ENCODE measurements at places on chromosomes 13 and 19.
A peak's percentile ranks its signal among the peaks of the same experiment; 100 is the strongest.

GRCh38 chr13:39684531-39685137 is 29.2 kb downstream of the COG6 start:
- DNase-seq = peak; percentile 39

DNA sequence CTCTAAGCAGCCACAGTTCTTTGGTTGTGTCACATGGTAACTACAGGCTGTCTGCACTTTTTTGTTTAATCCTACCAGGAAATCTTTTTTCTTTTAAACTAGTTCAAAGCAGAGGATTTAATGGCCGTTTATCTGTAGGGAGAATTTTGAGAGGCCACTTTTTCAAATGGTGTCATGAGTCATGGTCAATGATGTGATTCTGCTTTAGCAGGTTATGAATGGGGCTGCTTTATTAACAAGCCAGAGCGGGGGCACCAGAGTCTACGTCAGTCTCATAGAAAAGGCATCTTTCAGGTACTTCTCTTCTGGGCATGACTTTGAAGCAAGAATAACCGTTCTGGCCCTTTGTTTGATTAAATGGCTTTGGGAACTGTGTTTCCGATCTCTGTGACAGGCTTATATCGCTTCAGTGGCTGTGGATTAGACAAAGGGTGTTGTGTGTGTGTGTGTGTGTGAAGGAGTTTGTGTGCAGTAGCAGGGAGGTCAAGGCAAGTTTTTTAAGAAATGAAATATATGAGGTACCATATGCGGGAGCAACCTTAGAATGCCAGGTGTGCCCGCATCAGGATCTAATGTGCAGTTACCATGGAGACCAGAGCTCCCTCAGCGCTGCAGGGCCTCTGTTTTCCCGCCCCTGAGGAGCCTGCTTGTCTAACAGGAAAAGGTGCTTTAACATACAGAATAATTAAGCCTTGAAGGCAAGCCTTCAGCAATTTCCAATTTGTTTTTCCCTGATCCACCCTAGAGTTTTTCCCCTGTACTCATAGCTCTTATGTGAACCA is 120.5 kb downstream of the KATNAL1 start:
- DNase-seq = no peak

DNA sequence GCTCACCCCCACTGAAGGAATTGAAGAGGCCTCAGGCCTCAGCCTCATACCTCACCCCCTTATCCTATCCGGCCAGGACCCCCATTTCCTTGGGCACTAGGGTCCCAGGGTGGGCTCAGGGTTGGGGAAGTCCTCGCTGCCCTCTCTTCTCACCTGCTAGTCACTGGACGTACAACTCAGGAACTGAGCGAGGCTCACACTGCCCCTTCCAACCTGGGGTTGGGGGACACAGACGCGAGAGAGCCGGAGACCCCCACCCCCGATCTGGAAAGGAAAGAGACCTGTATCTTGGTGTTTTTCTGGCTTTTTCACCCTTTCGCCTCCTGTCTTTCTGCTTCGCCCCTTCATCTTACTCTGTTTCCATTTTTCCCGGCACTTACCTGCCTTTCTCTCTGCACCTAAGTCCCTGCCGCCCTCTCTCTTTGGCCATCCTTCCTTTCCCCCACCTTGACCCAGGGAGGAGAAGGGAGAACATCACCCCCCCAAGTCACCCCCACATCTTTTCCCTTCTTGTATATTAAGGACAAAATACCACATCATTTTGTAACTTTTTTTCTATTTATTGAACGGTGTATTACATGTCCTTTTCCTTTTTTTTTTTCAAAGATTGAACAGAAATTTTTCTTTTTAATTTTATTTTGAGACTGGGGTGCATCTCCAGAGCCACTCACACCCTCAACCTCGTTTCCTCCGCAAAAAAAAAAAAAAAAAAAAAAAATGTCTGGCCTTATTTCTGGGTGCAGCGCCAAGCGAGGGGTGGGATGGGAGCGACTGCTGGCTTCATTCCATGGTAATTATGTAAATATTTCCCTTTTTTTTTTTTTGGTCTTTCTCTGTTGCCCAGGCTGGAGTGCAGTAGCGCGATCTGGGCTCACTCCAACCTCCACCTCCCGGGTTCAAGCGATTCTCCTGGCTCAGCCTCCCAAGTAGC is 36.6 kb downstream of the ZSWIM4 start:
- DNase-seq = no peak

DNA sequence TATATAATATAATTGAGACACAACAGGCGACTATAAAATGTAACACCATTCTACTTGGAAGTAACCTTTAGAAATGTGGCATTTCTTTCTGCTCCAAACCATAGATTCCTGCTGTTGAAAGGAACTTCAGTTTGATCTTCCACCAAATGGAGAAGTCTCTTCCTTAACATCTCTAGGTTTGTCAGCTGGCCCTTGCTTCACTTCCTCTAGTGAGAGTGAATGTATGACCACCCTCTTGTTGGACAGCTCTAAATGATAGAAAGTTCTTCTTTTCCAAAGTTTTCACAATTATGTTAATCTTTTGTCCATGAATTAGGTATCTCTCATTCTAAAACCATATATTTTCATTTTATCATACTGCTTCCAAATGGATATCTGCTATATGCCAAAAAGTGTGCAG is 13.8 kb upstream of the COG6 start:
- DNase-seq = no peak

DNA sequence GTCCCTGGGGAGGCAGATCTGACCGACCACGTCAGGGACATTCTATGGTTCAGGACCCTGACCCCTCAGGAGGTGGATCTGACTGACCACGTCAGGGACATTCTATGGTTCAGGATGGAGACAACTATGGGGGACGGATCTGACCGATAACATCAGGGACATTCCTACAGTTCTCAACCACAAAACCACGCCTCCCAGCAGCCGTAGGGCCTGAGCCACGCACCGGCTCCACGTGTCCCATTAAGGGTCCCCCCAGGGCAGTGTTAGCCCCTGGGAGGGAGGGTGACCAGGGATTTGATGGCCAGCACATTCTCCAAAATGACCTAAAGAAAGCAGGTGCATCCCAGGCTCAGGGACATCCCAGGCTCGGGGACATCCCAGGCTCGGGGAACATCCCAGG is 49.0 kb upstream of the C13orf46 start:
- no peak for DNase-seq

GRCh38 chr19:51163257-51163656 is 21.2 kb downstream of the SIGLEC7 start:
- no peak for DNase-seq

DNA sequence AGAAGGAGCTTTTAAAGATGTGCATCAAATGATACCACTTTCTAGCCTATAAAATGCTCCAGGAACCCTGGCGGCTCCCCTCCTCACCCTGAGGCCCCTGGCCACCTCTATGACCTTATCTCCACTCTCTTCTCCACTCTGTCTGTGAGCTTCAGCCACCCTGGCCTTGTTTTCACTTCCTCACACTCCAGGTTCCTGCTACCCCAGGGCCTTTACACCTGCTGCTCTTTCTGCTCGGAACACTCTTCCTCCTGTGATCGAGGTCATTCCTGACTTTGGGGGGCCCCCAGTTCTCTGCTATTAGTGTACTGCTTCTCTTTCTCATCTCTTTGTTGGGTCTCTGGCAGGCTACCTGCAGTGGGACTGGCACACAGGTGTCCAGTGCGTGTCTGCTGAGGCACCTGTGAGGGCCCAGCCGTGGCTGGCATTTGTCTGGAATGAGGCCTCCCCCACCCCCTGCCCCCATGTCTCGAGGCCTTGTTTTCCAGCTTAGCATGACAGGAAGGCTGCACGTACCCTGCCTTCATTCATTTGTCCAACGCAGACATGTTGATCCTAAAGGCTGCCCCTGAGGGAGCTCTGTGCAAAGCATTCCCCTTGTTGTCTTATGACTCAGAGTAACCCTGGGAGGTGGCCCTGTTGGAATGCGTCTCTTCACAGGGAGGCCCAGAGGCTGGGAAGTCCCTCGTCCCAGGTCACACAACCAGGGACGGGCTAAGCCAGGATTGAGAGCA is 2.3 kb downstream of the DDA1 start:
- peak; percentile 62 for DNase-seq

DNA sequence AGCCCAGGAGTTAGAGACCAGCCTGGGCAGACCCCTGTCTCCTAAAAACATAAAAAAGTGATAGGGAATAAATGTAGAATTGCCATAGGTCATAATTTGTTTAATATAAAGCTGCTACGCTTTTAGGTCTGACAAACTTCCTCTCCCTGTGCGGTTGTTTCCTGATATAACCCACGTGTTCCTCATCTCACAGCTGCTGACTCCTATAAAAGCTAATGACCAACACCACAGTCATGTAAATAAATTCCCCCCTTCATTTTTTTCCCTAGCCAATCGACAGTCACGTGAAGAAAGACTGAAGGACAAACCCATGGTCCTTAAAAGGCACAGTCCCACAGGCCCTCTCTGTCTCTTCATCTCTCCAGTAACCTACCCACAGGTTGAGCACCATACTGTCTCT is 27.5 kb downstream of the ZNF266 start:
- DNase-seq = peak; percentile 1

- no peak for DNase-seq
Observed at GRCh38 chr19:19303411-19303810, 16.9 kb downstream of the SUGP1 start.

DNA sequence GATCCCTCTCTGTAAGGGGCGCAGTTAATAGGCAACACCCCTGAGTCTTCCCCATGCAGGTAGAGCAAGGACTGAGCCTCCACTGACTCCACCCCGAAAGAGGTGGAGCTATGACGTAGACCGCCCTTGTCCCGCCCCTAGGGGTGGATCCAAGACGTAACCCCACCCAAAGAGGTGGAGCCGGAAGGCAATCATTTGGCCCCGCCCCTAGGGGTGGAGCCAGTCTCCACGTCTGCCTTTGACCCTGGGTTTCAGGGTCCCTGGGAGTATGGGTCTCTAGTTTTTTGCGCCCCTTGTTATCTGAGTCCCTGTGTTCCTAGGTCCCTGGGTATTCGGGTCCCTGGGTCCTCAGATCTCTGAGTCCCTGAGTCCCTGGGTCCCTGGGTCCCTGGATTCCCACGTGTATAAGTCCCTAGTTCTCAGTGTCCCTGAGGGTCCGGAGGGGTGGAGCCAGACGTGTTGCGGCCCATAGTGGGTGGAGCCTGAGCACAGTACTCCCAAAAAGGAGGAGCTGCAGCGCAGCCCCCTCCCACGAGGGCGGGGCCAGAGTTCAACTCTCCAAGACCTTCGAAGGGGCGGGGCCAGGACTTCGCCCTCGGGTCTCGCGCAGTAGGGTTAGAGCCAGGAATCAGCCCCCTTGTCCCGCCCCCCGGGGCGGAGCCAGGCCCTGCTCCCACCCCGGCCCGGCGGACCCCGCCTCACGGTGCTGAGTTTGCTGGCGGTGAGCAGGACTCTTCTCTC is 5.3 kb downstream of the DENND1C start:
- peak; percentile 4 for DNase-seq

DNA sequence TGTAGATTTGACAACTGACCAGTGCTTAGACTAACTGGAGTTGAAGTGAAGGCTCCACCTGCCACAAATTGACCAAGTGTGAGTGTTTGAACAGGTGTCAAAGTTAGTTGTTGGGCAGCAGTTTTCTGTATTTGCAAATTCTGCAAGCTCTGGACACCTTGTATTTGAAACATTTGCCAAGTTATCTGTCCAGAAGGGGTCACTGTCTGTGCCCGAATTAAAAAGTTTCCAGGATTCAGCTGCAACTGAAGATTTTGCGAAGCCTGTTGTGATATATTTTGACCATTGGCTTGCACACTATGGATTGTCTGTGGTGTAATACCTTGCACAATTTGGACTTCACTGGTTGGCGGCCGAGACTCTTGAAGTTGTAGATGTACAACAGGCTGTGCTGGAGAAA is 1690.7 kb downstream of the SLITRK5 start:
- DNase-seq = no peak

DNA sequence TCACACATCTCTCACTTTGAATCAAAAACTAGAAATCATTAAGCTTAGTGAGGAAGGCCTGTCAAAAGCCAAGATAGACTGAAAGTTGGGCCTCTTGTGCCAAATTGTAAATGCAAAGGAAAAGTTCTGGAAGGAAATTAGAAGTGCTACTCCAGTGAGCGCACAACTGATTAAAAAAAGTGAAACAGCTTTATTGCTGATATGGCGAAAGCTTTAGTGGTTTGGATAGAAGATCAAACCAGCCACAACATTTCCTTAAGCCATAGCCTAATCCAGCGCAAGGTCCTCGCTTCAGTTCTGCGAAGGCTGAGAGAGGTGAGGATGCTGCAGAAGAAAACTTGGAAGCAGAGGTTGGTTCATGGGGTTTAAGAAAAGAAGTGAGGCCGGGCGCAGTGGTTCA is 7.6 kb downstream of the PCCA start:
- no peak for DNase-seq

- DNase-seq = no peak
Observed at GRCh38 chr19:18435842-18436670, 1.9 kb downstream of the ISYNA1 start.

DNA sequence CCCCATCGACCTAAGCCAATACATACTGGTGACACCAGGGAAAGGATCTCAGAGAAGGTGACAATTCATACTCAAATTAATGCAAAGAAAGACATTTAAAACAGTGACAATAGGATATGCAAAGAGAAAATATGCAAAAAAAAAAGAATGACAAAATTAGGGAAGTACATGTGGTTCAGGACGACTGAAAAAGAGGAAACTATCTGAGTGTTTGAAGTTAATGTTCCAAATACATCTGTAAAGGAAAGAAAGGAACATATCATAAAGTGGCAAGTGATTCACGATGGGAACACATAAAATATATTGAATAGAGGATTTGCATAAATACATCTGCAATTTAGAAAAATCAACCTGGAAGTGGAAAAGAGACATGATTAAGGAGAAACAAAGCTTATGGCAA is 441.4 kb downstream of the SLITRK5 start:
- DNase-seq = no peak

DNA sequence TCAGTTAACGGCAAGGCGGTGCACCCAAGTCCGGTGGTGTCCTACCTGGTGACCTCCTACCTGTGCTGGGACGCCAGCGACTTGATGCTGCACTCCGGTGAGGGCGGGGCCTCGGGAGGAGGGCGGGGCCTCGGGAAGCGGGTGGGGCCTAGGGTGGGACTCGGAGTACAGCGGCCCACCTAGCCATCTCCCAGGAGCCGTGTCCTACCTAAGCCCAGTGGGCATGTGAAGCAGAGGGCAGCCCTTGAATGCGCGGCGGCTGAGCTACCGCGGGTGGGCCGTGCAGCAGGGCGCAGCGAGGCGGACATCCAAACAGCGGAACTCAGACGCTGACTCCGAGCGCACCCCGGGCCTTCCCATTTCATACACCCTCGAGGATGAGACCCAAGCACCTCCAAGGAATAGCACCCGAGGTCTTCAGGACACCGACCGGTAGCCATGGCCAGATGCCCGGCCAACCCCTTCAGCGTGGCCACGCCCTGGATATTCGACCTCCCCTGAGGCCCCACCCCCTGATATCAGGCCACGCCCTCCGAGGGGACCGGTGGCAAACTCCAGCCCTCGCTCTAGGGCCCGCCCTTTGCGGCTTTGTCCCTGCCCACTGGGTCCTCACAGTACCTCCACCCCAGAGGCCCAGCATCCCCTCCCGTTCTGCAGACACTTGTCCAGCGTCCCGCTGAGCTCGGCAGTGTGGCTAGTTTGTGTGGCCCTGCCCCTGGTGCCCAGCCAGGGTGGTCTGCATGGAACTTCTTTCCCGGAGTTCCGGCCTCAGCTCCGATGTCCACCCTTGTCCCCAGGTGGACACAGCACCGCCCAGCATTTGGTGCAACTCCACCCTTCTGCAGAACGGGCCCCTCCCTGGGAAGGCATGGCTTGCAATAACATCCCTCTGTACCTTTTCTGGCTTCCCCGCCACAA is 5.4 kb downstream of the KLK1 start:
- no peak for DNase-seq

All from HFFc6 (cell line).